ENCODE measurements at places on chromosomes 11 and 22. TPM values are rescaled to one million over a fixed set of nuclear protein-coding genes. Genes with fewer than 3 reads are reported as not detected.

- H3K27ac ChIP-seq: no peak overlapping the region
- H3K36me3 ChIP-seq: no peaks in the 10 kb centered on the region
- H3K27me3 ChIP-seq: no peaks in the 10 kb centered on the region
- no peaks in the 10 kb centered on the region for H3K4me1 ChIP-seq
- no peak overlapping the region for H3K4me3 ChIP-seq
Observed at GRCh38 chr22:44431256-44431655, 66.8 kb downstream of the RTL6 start.

GRCh38 chr11:12122083-12122482 is 11.7 kb downstream of the MICAL2 start:
- H3K4me1 ChIP-seq: peaks cover 87% of the 10 kb centered on the region
- H3K27me3 ChIP-seq: no peaks in the 10 kb centered on the region
- no peak for DNase-seq
- H3K27ac ChIP-seq: no peak overlapping the region
- no peaks in the 10 kb centered on the region for H3K36me3 ChIP-seq

GRCh38 chr11:76656050-76656531 is 14.5 kb downstream of the LRRC32 start:
- H3K36me3 ChIP-seq: no peaks in the 10 kb centered on the region
- no peaks in the 10 kb centered on the region for H3K4me1 ChIP-seq
- H3K27me3 ChIP-seq: peaks cover 18% of the 10 kb centered on the region
- no peak overlapping the region for H3K4me3 ChIP-seq

DNA sequence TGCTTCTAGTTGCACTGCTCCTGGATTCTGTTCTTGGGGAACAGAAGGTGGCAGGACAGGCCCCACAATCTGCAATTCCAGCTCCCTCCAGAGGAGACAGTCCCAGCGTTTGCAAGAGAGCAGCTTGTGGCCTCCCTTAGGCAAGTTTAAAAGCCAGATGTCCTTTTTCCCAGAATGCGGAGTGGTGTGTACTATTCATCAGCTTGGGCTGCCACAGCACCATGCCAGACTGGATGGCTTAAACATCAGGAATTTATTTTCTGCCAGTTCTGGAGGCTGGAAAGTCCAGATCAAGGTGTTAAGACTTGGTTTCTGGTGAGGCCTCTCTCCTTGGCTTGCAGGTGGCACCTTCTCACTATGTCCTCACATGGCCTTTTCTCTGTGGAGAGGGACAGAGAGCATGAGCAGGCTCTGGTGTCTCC is 11.7 kb downstream of the MIAT start:
- peak; percentile 40 for DNase-seq
- H3K4me1 ChIP-seq: peaks cover 6% of the 10 kb centered on the region
- H3K27me3 ChIP-seq: no peaks in the 10 kb centered on the region
- H3K27ac ChIP-seq: no peak overlapping the region
- H3K4me3 ChIP-seq: no peak overlapping the region
- no peaks in the 10 kb centered on the region for H3K36me3 ChIP-seq

DNA sequence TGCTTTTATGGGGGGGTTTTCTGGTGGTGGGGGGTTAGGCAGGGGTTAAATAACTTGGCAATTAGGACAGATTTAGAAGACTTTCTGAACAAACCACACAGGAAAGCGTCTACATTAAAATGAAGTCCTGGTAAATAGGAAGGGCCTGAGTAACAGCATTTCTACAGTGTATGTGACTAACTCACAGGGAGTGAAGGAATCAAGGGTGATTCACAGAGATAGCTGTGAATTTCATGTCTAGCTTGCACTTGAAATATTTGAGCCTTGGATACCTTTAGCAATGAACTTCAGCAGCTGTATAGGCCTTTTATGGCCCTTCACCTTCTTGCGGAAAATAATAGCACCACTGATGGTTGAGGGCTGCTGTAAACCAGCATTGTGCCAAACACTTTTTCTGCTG is 26.1 kb upstream of the LDHA start:
- H3K4me3 ChIP-seq: no peak overlapping the region
- H3K27ac ChIP-seq: no peak overlapping the region
- H3K36me3 ChIP-seq: peaks cover 27% of the 10 kb centered on the region
- H3K4me1 ChIP-seq: no peaks in the 10 kb centered on the region
- no peak for DNase-seq

GRCh38 chr11:72781313-72782080 is 12.3 kb downstream of the STARD10 start:
- peak; percentile 32 for DNase-seq
- peak overlapping the region; percentile 96 for H3K4me3 ChIP-seq
- peaks cover 9% of the 10 kb centered on the region for H3K36me3 ChIP-seq

GRCh38 chr22:24039046-24039445 is 27.9 kb downstream of the CABIN1 start:
- DNase-seq: no peak
- no peaks in the 10 kb centered on the region for H3K27me3 ChIP-seq
- no peak overlapping the region for H3K27ac ChIP-seq

DNA sequence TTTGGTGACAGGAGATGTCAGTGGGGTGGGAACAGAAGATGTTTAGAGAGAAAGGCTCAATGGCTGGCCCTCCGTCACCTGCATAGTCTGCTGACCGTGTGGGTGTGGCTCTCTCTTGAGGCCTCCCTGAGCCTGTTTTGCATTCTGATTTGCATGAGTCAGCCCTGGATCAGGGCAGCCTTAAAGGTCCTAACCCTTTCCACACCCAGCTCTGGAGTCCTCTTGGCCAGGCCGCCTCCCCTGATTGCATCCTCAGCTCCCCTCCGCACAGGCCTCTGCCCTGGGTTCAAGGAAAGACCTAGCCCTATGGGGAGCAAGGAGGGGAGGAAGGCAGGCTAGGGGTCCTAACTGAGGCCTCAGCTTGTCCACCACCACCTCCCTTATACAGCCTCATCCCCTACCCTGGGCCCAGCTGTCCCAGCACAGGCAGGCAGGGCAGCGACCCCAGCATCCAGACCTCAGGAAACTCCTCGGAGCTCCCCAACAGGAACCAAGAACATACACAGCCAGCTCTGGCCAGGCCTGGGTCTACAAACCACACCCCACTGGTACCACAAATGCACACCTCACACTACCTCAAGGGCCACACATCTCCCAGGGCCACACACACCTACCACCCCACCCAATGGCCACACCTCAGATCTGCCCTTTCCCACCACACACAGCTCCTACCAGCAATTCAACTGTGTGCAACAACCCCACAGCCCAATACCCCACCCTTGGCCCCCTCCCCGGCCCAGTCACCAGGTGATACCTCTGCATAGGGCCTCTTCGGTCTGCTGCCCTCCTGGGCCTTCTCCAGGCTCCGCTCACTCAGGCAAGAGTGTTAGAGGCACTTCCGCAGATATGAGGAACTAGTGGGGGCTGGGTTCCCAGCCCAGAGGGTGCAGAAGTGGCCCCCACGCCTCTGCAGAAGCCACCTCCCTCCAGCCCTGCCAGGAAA is 13.7 kb downstream of the ARAP1 start:
- no peak overlapping the region for H3K4me3 ChIP-seq
- H3K36me3 ChIP-seq: no peaks in the 10 kb centered on the region
- DNase-seq: peak; percentile 37
- H3K4me1 ChIP-seq: peaks cover 86% of the 10 kb centered on the region

DNA sequence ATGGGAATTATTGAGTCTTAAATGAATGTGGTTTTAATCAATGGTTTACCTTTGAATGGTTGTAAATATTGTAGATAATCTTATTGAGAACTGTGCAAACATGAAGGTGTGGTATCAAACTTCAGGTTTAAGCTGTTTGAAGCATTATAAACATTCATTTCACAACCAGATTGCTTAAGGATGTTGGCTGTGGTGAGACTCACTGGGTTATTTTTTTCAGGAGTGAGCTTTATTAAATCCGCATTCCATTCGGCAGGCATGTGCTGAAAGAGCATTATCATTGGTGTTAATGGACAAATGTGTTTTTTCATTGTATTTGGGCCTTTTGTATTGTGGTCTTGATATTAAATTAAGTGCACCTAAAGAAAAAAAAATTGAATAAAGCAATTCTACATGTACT is 9.7 kb downstream of the MMP3 start:
- no peak overlapping the region for H3K4me3 ChIP-seq
- no peak overlapping the region for H3K27ac ChIP-seq
- peaks cover 26% of the 10 kb centered on the region for H3K4me1 ChIP-seq
- DNase-seq: no peak
- H3K27me3 ChIP-seq: no peaks in the 10 kb centered on the region

GRCh38 chr11:44948155-44948554 is 2.5 kb downstream of the TP53I11 start:
- no peak overlapping the region for H3K4me3 ChIP-seq
- no peak for DNase-seq
- H3K36me3 ChIP-seq: no peaks in the 10 kb centered on the region
- no peaks in the 10 kb centered on the region for H3K4me1 ChIP-seq
- H3K27me3 ChIP-seq: no peaks in the 10 kb centered on the region

- H3K27ac ChIP-seq: no peak overlapping the region
- no peak overlapping the region for H3K4me3 ChIP-seq
- no peaks in the 10 kb centered on the region for H3K27me3 ChIP-seq
- no peaks in the 10 kb centered on the region for H3K36me3 ChIP-seq
- DNase-seq: no peak
Observed at GRCh38 chr11:7518811-7519562, 5.2 kb downstream of the PPFIBP2 start.

DNA sequence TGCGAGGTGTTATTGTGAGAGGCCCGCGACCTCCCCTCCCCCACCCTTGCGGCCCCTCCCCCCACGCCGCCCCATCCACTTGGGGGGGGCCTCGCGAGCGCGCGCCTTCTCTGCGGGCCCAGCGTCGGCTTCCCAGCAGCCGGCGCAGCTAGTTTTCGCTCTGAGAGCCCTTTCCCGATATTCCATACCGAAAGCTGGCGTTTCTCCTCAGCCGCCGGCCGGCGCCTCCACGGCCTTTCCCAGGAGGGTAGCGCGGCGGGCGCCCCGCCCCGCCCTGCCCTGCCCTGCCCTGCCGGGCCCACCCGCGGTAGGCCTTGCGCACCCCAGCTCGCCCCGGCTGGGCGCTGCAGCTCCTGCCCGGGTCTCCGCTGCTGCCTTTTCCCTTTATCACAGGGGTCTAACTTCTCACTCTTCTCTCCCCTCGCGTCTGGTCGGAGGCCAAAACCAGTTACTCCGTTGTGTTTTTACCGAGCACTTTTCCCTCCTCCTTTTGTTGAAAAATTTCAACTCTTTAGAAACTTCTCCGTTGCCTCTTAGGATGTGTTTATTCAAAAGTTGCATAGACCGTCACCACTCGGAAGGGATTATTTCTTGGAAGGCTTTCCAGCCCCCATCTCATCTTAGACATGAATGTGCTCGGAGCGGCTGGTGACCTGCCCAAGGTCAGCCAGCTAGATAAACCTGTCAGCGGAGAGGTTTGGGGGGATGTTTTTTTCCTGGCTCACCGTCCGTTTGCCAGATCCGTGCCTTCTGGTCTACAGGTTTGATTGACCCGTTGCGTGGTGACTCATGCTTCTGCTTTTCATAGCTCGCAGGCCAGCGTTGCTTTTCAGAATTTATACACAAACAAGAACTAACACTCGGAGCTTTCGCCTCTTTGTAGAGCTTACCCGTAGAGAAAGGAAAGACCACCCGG is 648 bp downstream of the PAFAH1B2 start:
- peaks cover 13% of the 10 kb centered on the region for H3K4me1 ChIP-seq
- peaks cover 25% of the 10 kb centered on the region for H3K36me3 ChIP-seq
- H3K27me3 ChIP-seq: no peaks in the 10 kb centered on the region
- H3K4me3 ChIP-seq: peak overlapping the region; percentile 85
- peak; percentile 54 for DNase-seq

GRCh38 chr11:116513894-116514293 is 258.9 kb downstream of the BUD13 start:
- H3K36me3 ChIP-seq: no peaks in the 10 kb centered on the region
- peaks cover 54% of the 10 kb centered on the region for H3K27me3 ChIP-seq
- peak; percentile 3 for DNase-seq

GRCh38 chr11:8963569-8964323 is 496 bp downstream of the TMEM9B start:
- H3K36me3 ChIP-seq: no peaks in the 10 kb centered on the region
- H3K4me3 ChIP-seq: peak overlapping the region; percentile 59
- H3K27ac ChIP-seq: no peak overlapping the region
- peak; percentile 74 for DNase-seq

DNA sequence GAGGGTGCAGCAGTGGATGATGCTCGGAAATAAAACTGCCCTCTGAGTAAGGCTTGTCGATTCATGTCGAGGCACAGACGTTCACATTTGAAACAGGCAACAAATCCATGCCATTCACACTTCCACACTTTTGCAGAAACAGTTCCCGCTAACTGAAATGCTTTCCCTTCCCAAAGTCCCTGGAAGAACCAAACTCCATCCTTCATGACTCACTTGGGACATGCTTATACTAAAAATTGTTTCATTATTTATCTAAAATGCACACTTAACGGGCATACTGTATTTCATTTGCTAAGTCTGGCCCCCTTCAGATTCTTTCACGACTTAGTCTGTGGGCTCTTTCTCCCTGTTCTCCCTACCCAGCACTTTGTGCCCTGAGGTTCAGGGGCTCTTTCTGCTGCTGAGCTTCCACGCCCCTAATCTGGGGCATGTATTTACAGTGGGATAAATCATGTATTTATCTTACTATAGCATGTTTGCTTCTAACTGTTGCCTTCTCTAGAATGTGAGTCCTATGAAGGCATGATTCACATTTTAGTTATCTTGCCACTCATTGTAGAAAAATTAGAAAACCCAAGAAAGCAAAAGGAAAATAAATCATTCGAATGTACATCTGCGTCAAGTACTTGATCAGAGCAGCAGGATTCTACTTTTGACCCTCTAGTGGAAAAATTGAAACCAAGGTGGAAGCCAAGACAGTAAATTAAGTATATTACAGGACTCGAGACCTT is 12.5 kb downstream of the SCGB1A1 start:
- no peaks in the 10 kb centered on the region for H3K36me3 ChIP-seq
- no peak overlapping the region for H3K27ac ChIP-seq
- H3K4me1 ChIP-seq: peaks cover 31% of the 10 kb centered on the region
- no peak overlapping the region for H3K4me3 ChIP-seq

DNA sequence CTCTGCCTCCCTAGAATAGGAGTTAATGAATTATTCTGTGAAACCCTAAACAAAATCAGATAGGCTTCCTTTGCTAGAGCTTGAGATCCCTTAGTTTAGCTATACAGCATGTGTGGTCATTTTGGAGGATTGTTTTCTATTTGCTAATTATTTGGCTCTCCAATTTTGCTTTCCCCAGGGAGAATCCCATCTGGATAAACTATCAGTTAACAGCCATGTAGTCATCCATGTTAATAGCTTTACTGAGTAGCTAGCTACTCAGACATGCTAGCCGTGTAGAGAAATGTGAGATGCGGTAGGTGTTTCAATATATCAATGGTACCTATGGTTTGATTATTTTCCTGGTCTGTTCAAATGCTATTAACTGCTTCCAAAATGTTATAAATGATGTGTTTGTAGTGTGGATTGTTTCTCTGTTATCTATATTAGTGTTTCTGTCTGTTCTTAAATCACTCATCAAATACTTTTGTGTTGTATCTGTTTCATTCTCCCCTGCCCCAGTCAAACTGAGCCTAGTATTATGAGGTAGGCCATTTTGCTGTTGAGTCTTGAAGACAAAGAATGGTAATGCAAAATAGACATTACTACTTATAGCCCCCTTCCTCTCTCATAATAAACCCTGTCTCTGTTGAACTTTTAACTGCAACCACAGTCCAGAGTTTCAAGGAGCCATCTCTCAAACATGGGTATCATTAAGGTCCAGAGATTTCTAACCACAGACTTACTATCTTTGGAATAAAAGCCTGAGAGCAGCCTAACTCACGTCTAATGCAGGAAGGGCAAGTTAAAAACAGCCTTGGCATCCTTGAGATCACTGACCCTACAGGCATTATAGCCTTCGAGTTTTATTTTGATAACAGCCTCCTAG is 56.1 kb upstream of the GRAMD1B start:
- H3K4me3 ChIP-seq: no peak overlapping the region
- DNase-seq: no peak
- H3K27ac ChIP-seq: no peak overlapping the region
- no peaks in the 10 kb centered on the region for H3K36me3 ChIP-seq
- no peaks in the 10 kb centered on the region for H3K27me3 ChIP-seq

Gene PATE4
- total RNA-seq: not detected

Gene AP5B1
- 20.8 TPM for total RNA-seq

Gene GGTLC2
- total RNA-seq: not detected

Gene APOL1
- total RNA-seq: 27.0 TPM

Gene MYBPC3
- not detected for total RNA-seq

Measured in PC-9 (cell line).